ENCODE measurements at places on chromosomes 5 and 9. TPM values are rescaled to one million over a fixed set of nuclear protein-coding genes. Genes with fewer than 3 reads are reported as not detected.

The INSL4 gene
- total RNA-seq = not detected

The PAEP gene
- not detected for total RNA-seq

The KLHL3 gene
- 9.7 TPM for total RNA-seq

The BAAT gene
- total RNA-seq = 0.19 TPM

The PCDHGA6 gene
- total RNA-seq = 0.16 TPM

The MLLT3 gene
- 40.0 TPM for total RNA-seq

The EFNA5 gene
- total RNA-seq = 0.35 TPM

The SPATA9 gene
- not detected for total RNA-seq

DNA sequence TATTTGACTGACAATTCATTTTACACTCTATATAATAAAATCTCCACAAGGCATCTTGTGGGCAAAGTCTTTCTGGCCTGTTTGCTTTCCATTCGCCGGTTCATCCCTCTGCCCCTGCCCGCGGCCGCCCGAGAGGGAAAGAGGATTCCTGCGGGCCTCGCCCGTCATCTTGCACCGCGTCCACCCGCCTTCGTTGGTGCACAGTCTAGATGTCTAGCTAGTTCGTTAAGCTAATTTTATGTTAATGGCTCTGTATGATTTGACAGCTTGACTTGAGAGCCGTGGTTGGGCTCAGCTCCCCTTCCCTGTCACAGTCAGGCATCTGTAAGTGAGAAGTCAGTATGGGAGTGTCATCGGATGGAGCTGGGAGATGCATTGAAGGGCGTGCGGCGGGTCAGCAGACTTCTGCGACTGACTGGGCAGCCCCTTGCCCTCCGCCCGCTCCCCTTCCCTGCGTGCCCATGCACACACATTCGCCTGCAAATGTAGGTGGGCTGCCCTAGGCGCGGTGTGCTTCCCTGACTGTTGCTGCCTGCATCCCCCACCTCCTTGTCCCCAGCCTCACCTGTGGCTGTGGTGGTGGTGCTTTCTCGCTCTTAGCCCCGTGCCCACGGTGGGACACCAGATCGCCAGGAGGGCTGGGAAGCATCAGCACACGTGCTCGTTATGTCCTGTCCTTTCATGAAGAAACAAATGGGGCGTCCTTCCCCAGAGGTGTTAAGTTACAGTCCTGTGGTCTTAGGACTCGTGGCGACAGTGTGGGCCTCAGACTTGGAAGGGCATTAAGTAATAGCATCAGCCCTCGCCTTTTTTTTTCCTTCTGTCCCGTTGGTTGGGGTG is 25.9 kb upstream of the PRDM12 start:
- no peak for DNase-seq

- DNase-seq = peak; percentile 7
Observed at GRCh38 chr9:5920860-5921328, 30.2 kb downstream of the MLANA start.

GRCh38 chr5:132776131-132776937 is 705 bp downstream of the SEPTIN8 start:
- peak; percentile 4 for DNase-seq

DNA sequence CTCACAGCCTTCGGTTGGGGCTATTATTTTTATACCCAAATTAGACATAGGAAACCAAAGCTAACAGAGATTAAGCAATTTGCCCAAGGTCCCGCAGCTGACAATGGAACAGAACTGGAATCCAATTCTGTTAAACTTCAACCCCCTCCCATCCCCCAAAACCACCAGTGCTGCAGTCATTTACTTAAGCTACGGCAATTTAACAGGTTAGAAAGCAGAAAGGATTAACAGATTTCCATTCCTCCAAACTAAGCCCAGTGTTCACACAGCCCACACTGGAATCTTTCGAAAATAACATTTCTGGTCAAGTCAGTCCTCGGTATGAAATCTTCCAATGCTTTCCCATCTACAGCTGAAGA is 1023.1 kb upstream of the DMAC1 start:
- DNase-seq = no peak

GRCh38 chr5:132566657-132567056 is 9.9 kb downstream of the RAD50 start:
- DNase-seq = no peak

- DNase-seq = no peak
Observed at GRCh38 chr5:125894383-125894782, 528.8 kb upstream of the GRAMD2B start.

GRCh38 chr9:121499427-121500164 is at the start of gene GGTA1:
Gene GGTA1, minus strand, starts transcription at chr9:121499844. Its CDS starts 31,922 bp downstream, at chr9:121467922.
- peak; percentile 17 for DNase-seq

DNA sequence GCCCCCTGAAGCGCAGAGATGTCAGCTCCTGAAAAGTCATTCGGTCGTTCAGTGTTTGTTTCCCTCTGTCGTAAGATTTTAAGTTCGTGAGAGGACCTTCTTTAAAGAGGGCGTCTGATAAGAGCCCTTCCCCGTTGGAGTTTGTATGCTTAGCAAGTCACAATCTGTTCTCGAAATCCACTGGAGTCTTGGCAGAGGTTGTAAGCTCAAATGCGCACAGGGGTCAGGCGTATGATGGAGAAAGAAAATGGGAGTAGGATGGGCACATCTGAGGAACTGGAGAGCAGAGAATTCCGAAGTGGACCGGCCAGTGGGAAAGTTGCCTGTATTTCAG is 710 bp downstream of the HSD17B4 start:
- no peak for DNase-seq

GRCh38 chr5:149995385-149996204 is 4.9 kb downstream of the TIGD6 start:
- no peak for DNase-seq

- no peak for DNase-seq
Observed at GRCh38 chr5:102856389-102856777, 101.3 kb downstream of the PAM start.

DNA sequence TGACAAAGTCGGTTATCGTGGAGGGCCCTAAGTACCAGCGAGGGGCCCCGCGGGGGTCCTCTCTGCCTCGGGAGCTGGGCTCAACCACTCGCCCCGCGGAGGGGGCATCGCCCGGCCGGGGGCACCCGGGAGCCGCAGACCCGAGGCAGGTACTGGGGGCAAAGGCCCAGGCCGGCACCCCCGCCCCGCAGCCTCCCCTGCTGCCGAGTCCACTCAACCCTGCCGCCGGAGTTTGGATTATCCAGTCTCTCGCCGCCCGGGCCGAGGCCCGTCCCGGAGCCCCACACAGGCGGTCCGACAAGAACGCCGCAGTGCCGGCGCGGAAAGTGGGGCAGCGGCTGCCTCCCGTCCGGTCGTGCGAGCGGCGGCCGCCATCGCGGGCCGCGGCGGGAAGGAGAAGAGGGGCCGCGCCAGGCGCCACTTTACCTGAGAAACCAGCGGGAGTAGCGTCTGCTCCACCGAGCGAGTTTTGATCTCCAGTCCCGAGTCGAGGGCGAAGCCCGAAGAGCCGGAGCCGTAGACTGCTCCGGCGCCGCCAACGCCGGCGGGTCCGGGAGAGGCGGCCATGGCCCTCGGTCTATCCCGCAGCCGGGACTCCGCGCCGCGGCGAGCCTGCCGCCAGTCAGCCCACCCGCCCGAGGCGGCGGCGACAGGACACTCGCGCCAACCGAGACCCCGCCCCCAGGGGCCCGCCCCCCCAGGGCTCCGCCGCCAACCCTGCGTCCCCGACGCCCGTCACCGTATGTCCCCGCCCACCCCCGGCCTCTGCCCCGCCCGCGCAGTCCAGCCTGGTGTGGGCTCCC is at the start of gene CTNNAL1:
CTNNAL1 (minus strand) TSS at position 624 of the 803 bp plus-strand sequence; CDS start at position 567, 57 bp downstream.
- DNase-seq = peak; percentile 89

- DNase-seq = peak; percentile 78
Observed at GRCh38 chr9:36728651-36729520, 156.2 kb downstream of the MELK start.
